ENCODE measurements at places on chromosomes 2 and 18.

DNA sequence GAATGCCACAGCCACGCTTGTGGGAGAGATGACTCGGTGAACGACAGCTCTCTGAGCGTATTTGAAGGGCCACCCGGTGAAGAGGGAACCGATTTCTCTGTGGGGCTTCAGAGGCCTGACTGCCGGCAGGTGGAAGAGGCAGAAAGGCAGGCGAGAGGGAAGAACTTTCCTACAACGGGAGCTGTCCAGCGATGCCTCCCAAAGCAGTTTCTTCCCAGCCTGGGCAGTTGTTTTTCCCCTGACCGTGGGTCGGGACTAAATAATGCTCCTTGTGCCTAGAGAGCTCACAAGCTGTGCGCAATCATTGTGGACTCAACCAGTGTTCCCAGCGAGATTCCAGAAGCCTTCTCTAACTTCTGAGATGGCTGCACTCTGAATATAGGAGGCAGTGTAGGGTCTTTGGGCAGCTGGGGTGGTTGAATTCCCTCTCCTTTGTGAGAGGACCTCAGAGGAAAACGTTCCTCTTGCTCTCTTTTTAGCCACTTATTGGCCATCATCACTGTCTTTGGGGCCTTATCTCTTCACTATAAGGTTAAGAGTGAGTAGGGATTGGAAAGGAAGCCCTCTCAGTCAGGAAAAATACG lies 710 bp downstream of the SEC11C start:
- no peak for DNase-seq

DNA sequence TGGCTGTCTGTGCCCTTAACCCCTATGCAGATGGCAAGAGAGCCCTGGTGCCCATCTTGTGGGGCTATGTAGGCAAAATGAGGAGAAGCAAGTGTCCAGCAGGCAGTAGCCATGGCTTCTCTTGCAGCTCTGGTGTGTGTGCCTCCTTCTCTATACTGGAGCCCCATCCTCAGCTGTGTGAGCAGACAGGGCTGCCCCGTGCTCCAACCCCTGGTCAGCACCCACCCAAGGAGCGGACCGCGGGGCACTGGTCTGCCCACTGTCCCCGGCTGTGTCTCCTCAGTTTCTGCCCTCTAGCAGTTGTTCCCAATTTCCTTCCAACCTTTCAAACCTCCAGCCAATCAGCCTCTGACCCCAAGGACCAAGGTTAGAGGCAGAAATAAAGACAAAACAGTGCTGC lies 134.9 kb upstream of the GLI2 start:
- DNase-seq = no peak

GRCh38 chr2:200218645-200219044 lies 87.8 kb upstream of the SPATS2L start:
- no peak for DNase-seq

DNA sequence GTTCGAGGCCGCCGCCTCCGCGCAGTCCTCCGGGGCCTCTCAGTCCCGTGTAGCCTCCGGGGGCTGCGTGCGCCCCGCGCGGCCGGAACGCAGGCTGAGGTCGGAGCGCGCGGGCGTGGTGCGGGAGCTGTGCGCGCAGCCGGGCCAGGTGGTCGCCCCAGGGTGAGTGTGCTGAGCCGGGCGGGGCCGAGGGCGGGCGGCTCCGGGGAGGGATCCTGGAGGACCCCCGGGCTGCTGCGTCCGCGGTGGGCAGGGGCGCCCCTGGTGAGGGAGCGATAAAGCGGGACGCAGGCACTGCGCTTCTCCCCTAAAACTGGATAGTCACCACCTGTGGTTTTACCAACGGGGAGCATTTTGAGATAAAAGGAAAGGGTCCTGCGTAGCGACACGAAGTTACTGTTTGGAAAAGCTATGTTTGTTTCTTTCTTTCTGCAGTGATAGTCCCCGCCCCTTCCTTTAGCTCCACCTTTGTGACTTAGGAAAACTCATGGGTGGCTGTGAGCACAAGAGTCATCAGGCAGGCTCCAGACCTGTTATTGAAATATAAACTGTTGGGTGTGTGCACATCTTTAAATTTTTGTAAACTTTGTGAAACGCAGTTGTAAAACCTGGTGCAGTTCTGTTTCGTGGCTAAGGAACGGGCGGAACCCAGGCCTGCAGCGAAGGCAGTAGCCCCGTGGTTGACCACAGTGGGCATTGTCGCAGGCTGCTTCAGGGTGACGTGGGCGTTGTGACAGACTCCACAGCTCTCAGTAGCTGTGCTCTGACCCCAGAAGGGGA lies 687 bp downstream of the CTDP1 start:
- no peak for DNase-seq

- no peak for DNase-seq
These were observed 14.6 kb upstream of the RIT2 start for GRCh38 chr18:43129946-43130524.

DNA sequence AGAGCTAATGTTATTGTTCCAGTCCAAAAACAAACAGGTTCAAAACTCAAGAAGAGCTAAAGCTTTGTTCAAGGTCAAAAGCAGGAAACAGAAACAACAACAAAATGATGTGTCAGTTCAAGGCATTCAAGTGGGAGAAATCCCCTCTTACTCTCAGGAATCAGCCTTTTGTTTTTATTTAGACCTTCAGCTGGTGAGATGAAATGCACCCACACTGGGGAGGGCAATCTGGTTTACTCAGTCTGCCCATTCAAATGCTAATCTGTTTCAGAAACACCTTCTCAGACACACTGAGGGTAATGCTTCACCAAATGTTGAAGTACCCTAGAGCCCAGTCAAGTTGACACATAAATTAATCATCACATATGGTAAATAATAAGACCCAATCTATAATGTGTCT lies 150.6 kb downstream of the TMX3 start:
- no peak for DNase-seq

DNA sequence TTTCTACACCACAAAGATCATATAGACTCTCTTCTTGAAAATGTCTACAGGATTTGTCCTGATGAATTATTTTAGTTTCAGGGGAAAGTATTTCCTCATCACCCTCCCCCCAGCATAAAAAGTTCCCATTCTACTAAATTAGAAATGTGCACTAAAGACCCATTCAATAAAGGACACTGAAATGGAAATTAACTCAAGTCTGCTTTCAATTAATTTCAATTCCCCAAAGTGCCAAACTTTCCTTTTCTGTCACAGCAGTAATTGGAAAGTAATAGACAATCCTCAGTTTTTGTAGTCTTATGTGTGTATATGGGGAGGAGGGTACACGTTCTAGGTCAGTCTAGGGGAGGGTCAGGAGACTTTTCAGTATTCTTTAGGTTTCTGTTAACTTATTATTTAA lies 21.5 kb downstream of the ARHGEF33 start:
- DNase-seq = no peak

GRCh38 chr2:126698376-126698775 lies 42.4 kb downstream of the GYPC start:
- DNase-seq = no peak

- no peak for DNase-seq
These were observed 2.4 kb downstream of the RTKN start for GRCh38 chr2:74439373-74439772.

- no peak for DNase-seq
These were observed 269.3 kb downstream of the ALPK2 start for GRCh38 chr18:58359620-58360019.

- DNase-seq = no peak
These were observed 50.2 kb upstream of the SIGLEC15 start for GRCh38 chr18:45775241-45775676.

DNA sequence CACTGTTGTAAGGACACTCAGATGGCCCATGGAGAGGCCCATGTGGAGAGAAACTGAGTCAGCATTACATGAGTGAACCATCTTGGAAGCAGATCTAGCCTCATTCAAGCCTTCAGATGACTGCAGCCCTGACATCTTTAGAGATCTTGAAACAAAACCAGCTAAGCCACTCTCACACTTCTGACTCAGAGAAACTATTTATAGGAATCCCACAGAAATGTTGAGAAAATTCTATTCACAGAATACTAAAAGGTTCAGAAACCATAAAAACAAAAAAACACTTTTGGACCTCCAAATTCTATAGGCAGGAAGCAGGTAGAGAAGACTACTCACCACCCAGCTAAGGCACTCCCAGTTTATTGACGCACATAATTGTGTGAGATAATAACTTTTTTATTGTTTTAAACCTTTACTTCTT lies 8.7 kb downstream of the TMEM169 start:
- no peak for DNase-seq

- no peak for DNase-seq
These were observed 70.1 kb downstream of the XDH start for GRCh38 chr2:31344447-31344846.

DNA sequence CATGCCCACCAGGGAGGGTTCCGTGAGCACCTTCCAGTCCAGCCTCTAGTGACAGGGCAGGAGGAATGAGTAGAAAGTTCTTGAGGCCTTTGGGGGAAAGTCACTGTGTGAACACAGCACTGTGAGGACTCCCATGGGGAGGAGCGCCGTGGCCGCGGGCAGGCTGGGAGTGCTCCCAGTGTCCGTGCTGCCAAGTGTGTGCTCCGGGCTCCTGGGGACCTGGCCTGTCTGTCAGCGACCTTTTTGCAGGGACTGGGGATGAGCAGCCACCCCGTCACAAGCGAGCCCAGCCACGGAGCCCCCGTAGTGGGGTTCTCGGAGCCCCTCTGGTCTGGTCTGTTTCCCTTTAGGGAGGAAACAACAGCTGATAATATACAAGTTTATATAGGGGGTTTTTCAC lies 36.8 kb downstream of the PDIA6 start:
- no peak for DNase-seq

DNA sequence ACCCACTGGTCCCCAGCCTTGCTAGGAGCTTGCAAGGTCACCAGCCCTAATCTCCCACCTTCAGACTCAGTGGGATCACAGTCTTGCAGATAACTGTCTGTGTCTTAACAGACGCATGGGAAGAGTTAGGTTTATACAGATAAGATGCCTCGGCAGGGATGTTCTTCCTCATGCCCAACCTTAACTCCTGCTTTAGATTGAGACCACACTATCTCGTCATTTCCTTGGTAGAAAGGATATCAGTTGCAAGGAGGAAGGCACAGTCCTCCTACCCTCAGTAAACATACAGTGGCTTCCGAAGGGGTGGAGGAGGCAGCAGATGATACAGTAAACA lies 7.2 kb downstream of the NT5DC4 start:
- DNase-seq = no peak

DNA sequence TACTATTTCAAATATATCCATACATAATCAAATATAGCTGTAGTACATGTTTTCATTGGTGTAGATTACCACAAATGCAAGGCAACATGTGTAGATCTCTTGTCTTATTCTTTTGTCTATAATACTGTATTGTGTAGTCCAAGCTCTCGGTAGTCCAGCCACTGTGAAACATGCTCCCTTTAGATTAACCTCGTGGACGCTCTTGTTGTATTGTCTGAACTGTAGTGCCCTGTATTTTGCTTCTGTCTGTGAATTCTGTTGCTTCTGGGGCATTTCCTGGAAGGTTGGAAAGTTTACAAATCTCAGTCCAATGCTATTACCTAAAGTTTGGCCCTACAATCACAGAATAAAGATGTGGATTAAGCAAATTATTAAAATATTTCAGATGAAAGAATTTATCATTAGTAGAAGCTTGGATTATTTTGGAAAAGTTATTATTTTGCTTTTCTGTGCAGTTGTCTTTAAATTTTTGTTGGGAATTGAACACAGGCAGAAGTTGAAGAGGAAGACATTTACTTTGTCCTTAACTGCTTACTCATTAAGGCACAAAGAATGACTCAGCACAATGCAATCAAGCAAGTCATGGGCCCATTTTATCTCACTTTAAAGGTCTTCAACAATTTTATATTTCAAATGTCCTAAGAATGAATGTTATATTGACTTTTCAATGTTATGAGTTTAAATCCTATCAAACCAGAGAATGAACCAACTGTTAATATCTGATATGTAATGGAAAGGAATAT lies 103.4 kb upstream of the CAVIN2 start:
- no peak for DNase-seq

DNA sequence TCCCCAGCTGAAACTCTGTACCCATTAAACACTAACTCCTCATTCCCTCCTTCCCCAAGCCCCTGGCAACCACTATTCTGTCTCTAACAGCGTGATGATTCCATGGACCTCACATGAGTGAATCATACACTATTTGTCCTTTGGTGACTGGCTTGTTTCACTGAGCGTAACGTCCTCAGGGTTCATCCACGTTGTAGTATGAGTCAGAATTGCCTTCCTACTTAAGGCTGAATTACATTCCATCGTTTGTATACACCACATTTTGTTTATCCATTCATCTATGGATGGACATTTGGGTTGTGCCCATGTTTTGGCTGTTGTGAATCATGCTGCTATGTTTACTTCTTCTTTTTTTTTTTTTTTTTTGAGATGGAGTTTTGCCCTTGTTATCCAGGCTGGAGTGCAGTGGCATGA lies 19.6 kb upstream of the CABLES1 start:
- DNase-seq = no peak

DNA sequence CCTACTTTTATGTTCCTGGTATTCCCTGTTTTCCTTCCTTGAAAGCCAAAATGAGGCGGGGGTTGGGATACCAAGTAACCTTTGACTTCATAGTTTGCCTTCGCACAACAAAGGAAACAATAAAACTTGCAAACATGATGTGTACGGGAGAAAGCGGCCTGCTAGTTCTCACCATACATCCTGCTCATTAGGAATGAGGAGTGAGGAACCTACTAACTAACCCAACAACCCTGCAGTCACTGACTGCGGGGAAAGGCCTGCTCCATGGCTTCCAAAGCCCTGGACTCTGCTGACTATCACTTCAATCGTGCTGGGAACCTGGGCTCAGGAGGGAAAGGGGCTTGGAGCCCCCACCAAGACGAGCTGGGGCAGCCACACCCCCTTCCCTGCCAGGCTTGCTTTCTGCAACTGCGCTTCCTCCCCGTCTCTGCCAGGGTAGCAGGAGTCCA lies 24.2 kb downstream of the RPL31 start:
- no peak for DNase-seq

DNA sequence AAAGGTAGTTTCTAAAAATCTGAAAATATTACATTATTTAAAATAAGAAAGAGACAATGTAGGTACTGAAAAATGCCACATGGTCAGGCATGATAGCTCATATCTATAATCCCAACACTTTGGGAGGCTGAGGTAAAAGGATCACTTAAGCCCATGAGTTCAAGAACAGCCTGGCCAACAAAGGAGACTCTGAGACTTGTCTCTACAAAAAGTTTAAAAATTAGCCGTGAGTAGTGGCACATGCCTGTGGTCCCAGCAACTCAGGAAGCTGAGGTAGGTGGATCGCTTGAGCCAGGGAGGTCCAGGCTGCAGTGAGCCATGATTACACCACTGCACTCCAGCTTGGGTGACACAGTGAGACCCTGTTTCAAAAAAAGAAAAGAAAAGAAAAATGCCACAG lies 21.8 kb downstream of the ATAD2B start:
- DNase-seq = no peak

All from omental fat pad (tissue), 4 donors.